ENCODE measurements at places on chromosomes 4 and X.

GRCh38 chr4:24923550-24923949 lies 10.7 kb upstream of the CCDC149 start:
- no peak for DNase-seq

GRCh38 chr4:47442980-47443379 lies 20.5 kb downstream of the COMMD8 start:
- DNase-seq = no peak

DNA sequence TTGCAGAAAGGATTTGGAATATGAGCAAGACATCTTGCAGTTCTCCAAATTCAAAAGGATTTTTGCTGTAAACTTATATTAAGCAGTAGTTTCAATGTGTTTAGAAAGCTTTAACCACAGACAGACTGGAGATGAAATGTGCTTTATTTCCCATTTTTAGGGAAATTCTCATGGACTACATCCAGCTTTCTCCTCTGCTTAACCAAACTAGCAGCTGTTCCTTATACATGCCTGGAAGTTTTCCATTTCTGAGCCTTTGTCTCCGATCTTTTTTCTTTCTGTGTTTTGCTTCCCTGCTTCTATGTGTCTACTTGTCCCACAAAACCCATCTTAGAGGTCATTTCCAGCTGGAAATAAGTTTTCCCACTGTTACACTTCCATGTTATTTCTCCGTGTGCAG lies 41.6 kb downstream of the TMA16 start:
- no peak for DNase-seq

DNA sequence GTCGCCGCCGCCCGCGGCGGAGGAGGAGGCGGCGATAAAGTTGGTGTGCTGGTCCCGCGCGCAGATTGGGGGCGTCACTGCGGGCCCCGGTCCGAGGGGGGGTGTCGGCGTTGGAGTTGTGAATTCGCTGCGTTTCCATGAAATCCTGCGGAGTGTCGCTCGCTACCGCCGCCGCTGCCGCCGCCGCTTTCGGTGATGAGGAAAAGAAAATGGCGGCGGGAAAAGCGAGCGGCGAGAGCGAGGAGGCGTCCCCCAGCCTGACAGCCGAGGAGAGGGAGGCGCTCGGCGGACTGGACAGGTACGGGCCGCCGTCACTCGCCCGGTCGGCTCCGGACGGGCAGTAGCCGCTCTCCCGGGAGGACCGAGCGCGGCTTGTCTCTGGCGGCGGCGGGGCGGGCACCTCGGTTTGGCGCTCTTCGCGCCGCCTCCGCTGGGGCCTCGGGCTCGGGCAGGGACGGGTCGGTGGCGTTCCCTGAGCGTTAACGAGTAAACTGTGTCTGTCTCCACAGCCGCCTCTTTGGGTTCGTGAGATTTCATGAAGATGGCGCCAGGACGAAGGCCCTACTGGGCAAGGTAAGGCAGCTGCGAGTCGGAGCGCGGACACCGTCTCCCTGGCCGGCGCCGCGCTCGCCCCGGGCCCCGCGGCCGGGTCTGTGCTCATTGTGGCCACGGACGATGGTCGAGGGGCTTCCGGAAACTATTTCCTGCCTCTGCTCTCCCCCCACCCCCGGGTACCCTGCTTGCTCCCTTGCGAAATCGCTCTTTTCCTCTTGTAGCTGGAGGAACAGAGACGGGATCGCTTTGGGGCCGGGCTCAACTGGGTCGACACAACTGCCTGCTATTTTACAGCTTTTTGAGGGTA lies 658 bp downstream of the KDM6A start:
- DNase-seq = no peak

- no peak for DNase-seq
Observed at GRCh38 chr4:6172093-6172926, 28.0 kb downstream of the JAKMIP1 start.

All from stimulated activated CD4-positive, alpha-beta T cell treated with anti-CD3 and anti-CD28 coated beads, TNF-alpha, amount 100 ng/mL, for 24 hours (primary cell).